CD4-positive, alpha-beta T cell treated with Interleukin-4 for 4 hours (primary cell): ENCODE measurements at places on chromosomes 3 and 15.

DNA sequence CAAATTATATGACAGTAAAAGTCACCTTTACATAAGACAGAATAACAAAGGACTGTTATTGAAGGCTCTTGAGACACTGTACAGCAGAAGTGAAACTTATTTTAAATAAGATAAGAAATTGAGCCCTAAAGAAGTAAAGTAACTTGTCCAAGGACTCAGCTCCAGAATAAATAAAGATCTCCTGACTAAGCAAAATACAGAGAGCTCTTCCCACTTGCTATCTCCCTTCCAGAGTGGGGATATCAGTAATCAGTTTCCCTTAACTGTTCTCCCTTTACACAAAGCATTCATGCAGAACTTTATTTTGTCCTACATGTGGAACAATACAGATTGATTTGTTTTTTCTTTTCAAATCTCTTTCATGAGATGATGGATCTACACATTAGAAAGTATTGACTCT, 129.5 kb upstream of the BHLHE40 start:
- DNase-seq, result no peak

DNA sequence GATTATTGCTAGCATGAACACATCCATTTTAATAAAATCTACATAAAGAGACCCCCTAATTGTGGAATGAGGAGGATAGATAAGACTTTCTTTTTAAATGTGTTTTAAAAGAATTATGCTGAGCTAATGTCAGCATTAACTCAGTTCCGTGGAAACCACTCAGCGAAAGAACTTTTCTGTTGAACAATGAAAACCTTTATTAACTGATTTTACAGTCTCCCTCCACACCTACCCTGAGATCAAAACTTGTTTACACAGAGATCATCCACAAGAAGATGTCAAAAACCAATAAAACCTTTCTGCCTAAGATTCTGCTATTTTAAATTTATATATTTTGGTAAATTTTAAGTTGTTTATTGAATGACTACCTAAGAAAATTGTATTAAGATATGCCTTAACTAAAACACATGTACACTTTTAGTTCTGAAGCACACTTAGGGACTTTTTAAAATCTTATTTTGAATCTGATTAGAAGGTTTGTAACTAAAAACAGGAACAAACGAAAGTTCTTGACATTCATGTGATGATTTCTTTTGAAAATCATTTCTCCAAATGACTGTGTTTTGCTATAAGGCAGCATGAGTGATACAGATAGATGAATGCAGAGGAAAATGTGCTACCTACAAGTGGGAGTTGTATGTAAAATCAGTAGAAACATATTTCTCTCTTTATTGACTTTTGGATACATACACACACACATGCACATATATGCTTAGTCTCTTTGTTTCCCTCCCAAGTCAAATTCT, 369.0 kb downstream of the UNC13C start:
- no peak for DNase-seq

GRCh38 chr3:187264021-187264420, 27.5 kb downstream of the MASP1 start:
- DNase-seq, result no peak

GRCh38 chr15:42285034-42285433, 11.8 kb upstream of the TMEM87A start:
- no peak for DNase-seq

DNA sequence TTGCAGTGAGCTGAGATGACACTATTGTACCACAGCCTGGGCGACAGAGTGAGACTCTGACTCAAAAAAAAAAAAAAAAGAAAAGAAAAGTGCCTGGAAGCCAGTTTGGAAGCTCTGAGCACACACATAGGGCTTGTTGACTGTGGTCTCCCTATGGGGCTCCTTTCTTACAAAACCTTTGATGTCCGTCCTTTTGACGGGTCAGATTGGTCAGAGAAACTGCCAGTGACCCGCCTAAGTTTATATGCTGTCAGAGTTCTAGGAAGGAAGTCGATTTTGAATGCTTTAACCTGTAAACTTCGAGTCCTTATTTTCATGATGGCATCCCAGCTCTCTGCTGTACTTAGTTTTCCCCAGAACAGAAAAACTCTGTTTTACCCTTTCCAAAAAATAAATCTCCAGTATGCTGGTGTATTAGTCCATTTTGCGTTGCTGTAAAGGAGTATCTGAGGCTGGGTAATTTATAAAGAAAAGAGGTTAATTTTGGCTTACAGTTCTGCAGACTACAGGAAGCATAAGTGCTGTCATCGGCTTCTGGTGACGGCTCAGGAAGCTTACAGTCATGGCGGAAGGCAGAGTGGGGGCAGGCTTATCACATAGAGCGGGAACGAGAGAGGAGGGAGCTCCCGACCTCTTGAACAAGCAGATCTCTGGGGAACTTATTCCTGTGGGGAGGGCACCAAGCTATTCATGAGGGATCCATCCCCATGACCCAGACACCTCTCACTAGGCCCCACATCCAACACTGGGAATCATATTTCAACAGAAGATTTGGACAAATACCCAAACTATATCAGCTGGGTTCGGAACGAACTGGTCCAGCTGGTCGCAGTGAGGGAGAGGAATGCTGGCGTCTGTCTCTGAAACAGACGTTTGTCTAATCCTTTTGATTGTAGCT, 72.3 kb downstream of the LMLN start:
- no peak for DNase-seq

- no peak for DNase-seq
Observed at GRCh38 chr15:57165992-57166391, 210.3 kb upstream of the CGNL1 start.

DNA sequence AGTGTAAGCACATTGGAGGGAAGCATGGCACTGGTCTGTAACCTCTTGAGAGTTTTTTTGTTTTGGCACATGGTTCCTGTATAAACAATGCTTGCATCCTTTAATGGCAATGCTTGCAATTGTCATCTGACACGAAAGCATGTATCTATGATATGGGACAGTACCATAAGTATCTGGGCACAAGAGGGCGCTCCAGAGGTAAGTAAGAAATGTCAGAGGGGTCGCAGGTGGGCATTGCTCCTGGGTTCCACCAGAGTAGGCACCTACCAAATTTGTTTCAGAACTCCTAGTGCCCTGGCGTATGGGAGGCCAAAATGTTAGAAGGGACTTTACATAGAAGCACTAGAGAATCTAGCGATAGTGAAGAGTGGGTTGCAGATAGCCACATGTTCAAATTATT, 58.7 kb upstream of the BCHE start:
- no peak for DNase-seq

GRCh38 chr3:172987273-172987672, 153.8 kb downstream of the SPATA16 start:
- no peak for DNase-seq

DNA sequence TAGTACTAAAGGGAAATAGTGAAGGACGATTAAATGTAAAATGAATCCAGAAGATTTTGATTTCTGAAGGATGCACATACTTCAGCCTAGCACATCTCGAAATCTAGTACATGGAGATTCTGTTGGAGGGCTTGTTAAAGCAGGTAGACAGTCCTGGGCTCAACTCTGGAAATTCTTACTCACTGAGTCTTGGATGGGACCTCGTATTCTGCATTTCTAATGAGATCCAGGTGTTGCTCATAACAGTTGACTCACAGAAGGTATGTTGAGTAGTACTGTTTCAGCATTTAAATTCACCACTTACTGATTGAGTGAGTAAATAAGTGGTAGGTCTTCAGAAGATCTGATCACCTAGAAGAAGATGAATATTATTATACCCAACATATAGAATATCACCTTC, 623.4 kb upstream of the SGO1 start:
- no peak for DNase-seq

GRCh38 chr3:34533451-34533850, 735.0 kb downstream of the PDCD6IP start:
- DNase-seq, result no peak

GRCh38 chr15:35279811-35280210, 194.7 kb upstream of the NANOGP8 start:
- no peak for DNase-seq

GRCh38 chr15:77224352-77224751, 153.4 kb upstream of the TSPAN3 start:
- no peak for DNase-seq

DNA sequence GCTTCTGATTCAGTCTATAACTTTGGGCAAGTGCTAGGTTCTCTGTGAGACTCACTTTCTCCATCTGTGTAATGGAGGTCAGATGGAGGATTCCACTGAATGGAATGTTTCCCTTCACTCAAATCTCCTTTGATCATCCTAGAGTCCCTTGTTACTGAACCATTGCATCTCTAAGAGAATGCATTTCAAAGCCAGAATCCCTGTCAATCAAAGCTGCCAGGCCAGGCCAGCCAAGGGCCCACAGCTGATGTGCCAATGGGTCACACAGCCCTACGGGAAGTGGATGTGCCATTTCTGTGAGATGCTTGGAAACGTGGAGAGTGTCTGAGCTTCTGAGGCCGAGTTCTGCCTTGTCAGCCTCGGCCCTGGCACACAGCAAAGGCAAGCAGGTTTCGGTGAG, 32.4 kb downstream of the SCN5A start:
- DNase-seq, result no peak

DNA sequence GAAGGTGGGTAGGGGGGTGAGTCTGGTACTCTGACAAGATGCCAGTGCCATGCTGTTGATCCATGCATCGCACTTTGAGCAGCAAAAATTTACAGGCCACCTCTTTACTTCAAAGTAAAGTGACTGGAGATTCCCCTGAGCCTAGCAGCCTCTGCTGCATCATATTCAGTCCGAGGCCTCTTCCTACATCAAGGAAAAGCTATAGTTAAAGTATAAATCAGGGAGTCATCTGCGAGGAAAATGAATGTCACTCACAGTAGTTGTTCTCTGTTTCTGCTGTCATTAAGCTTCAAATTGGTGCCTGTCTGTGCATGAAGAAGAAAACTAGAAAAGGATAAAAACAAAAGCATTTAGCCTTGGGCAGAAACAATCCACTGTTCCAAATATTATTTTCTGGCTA, 706.2 kb downstream of the TBL1XR1 start:
- DNase-seq, result no peak

DNA sequence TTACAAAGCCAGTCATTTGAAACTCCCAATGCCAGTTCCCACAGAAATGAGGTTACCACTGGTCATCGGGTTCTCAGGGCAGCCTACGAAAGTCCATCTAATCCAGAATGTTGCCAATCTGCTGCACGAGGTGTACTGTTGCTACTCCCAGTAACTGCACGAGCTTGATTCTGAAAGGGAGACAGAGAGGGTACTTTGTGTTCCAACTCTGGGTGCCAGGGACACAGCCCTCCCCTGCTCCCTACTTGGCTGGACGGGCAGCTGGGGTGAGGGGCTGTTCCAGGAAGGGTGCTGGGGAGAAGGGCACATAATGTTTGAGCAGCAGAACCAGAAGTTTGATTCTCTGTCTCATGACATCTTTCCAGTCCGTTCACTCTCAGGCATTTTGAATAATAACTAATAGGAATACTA, 27.1 kb upstream of the OSBPL11 start:
- DNase-seq, result no peak

DNA sequence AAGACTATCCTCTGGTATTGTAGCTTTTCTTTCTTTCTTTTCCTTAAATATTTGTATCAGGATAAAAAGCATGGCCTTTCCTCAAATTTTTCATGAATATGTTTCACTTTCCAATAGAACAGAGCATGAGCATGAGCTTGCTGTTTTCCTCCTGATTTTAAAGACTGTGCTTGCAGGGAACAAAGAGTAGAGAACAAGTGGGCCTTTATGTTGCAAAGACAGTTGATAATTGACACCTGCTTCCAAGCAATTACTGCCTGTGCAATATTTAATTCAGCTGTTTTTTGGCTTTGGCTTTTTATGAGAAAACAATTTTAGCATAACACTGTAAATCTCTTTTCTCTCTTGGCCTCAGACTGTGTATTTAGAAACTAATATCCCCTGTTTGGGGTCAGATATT, 263.6 kb upstream of the AZI2 start:
- DNase-seq, result no peak

- DNase-seq, result no peak
Observed at GRCh38 chr3:177157492-177157891, 39.8 kb downstream of the TBL1XR1 start.

GRCh38 chr15:57133127-57133968, 214.9 kb downstream of the TCF12 start:
- peak; percentile 14 for DNase-seq

GRCh38 chr3:10251006-10251405, 2.7 kb downstream of the TATDN2 start:
- no peak for DNase-seq

DNA sequence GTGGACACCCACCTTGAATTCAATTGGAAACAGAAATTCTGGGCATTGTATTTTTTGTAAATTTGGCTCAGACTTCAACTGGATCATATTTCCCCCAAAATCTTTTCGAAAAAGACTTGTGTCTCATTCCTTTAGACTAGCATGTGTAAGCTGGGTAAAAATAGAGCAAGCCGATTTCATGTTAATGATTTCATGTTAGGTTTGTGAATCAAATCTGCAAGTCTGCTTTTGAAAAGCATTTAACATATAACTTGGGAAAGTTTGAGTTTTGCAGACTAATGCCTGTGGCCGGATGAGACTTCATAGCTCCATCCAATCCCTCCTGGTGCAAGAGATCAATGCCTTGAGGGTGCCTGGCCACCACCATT, 64.5 kb downstream of the FLNB start:
- no peak for DNase-seq

DNA sequence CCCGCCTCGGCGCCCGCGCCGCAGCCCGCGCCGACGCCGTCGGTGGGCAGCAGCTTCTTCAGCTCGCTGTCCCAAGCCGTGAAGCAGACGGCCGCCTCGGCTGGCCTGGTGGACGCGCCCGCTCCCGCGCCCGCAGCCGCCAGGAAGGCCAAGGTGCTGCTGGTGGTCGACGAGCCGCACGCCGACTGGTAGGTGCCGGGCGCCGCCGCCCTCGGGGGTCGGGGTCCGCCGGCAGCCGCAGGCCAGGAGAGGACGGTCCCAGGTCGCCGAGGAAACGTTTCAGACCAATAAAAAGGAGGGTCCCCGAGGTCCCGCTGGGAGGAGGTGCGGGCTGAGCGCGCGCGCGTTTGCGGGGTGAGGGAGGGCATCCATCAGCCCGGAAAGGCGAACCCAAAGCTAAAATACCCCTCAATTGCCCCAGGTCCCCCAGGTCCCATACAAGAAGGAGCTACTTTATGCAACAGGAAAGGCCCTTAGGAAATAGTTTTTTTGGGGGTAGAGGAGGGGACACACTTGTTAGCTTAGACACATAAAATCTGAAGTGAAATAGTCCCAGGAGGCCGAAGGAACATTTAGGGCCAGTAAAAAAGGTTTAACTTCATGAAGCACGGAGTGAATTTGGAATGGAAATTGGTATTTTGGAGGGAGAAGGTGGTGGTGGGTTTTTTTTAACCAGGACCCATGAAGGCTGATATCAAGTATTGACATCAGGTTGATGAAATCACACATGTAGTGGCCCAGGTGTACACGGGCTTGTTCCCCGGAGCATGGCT, 739 bp downstream of the SYN2 start:
- no peak for DNase-seq

DNA sequence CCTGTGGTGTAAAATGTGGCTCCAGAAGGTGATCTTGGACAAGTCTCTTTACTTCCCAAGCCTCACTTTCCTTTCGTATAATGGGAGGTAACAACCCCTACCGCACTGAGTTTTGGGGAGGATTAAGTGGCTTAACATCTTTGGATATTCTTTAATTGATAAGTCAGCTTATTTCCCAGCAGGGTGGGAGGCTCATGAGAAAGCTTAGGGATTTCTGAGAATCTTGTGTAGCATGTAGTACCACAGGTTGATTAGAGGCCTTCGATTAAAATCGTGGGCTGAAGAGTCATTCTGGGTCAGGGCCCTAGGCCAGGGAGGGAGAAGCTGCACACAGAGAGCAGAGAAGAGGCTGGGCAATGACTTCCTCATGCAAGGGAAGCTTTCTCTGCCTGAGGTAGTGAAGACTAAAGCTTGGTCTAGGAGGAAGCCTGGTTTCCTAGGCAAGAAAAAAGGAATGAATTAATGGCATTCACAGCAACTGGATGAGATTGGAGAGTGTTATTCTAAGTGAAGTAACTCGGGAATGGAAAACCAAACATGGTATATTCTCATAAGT, 1.5 kb upstream of the NMNAT3 start:
- DNase-seq, result no peak
